Fibroblast of skin of scalp (primary cell): ENCODE measurements at places on chromosomes 16 and 17.

DNA sequence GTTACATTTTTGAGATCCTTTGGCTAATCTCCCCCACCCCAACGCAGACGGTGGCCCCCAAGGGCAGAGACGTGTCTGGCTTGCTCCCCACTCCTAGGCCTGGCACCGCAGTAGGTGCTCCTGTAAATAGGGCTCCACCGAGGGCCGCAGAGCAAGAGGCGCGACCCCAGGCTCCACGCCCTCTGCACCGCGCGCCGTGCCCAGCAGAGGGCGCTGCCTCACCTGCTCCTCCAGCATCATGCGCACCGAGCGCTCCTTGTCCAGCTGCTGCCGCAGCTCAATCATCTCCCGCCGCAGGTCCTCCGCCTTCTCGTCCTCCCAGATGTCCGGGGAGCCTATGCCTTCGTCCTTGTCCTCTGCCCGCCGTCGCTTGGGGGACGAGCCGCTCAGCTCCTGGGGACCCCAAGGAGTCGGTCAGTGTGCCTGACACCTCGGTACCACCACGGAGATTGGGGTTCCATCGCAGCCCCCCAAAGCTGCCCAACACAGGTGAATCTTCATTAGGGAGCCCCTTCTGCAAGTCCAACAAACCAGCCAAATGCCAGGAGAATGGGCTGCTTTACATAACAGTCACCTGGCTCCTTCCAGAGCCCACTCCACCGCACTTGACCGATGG is 11.2 kb downstream of the TFAP4 start:
- peak; percentile 46 for DNase-seq

- DNase-seq = no peak
These were observed 15.9 kb downstream of the VEZF1 start for GRCh38 chr17:57972151-57972550.

DNA sequence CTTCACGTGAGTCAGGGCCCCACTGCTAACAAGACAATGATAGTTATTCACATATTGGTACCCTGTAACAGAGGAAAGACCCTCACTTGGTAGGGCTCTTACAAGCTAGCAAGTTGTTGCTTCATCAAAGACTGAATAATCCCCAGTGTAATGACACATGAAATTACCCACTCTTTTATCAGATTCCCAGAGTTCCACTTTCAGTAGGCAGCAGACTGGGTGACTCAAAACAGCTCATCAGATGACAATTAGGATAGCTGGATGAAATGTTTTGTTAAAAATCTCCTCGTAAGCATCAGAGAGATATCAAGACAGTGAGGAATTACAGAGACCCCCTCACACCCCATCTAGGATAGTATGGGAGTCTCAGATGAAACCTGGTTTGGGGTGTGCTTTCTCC is 6.8 kb upstream of the OR1E2 start:
- DNase-seq = no peak

GRCh38 chr17:48993951-48994350 is 3.2 kb upstream of the IGF2BP1 start:
- DNase-seq = no peak

GRCh38 chr16:11583166-11583565 is 3.6 kb downstream of the LITAF start:
- no peak for DNase-seq
